ENCODE measurements at places on chromosomes 2 and 18.

DNA sequence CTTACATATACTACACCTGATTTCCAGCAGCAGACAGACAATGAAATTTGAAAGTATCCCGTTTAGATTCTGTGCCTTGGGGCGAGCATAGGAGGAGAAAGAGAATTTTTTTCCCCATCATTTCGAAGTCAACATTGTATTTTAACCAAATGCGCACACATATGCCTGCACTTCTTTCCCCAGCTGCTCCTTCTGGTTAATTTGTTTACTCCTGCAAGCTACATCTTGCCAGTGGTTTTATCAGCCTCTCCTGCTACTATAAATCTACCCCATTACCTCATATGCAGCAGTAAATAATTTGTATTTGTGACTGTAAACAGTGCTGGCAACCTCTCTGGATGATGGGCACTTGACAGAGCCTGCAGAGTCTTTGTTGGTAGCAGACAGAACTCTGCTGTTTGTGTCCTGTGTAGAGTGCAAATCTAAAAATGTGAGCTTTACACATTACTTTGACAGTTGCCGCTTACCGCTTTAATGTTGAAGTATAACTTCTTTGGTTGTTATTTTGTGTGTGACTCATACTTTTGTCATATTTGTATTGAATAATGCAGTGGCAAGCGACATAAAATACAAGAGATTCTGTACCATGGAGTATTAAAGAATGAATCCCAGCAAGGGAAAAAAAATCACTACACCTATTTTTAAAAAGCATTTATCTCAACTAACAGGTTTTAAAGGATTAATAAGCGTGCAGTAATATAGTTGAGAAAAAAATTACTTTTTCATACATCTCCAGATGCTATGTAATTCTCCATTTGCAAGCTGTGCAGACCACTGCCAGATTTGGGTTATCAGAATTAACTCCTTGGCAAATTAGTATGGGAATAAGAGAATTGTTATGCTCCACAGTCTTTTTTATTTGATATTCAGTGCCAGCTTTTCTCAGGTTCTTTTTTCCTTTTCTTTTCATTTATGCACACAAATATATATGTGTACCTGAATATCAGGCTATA, 536.8 kb downstream of the XIRP2 start:
- DNase-seq = peak; percentile 18

GRCh38 chr2:168371273-168372019, 84.6 kb upstream of the CERS6 start:
- DNase-seq = no peak

DNA sequence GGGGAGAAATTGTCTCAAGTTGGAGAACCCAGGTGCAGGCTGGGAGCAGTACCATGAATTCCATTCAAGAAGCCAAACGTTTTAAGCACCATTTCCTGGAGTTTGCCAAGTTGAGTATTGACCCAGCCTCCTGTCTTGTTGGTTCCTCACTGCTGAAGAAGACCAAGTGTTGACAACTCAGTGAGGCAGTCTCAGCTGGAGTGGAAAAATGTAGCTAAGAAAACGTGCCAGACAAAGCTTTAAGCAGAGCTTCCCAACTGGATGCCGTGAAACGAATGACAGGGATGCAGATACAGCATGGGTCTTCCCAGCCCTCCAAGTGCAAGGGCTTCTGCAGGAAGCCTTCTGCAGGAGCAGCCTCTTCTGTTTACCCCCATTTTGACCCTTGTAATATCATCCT, 778 bp upstream of the INPP1 start:
- no peak for DNase-seq

- DNase-seq = no peak
Observed at GRCh38 chr18:50982802-50983179, 15.0 kb downstream of the ELAC1 start.

GRCh38 chr2:129732630-129733026, 246.8 kb upstream of the RAB6C start:
- no peak for DNase-seq

- no peak for DNase-seq
Observed at GRCh38 chr18:5770176-5770575, 125.1 kb downstream of the TMEM200C start.

DNA sequence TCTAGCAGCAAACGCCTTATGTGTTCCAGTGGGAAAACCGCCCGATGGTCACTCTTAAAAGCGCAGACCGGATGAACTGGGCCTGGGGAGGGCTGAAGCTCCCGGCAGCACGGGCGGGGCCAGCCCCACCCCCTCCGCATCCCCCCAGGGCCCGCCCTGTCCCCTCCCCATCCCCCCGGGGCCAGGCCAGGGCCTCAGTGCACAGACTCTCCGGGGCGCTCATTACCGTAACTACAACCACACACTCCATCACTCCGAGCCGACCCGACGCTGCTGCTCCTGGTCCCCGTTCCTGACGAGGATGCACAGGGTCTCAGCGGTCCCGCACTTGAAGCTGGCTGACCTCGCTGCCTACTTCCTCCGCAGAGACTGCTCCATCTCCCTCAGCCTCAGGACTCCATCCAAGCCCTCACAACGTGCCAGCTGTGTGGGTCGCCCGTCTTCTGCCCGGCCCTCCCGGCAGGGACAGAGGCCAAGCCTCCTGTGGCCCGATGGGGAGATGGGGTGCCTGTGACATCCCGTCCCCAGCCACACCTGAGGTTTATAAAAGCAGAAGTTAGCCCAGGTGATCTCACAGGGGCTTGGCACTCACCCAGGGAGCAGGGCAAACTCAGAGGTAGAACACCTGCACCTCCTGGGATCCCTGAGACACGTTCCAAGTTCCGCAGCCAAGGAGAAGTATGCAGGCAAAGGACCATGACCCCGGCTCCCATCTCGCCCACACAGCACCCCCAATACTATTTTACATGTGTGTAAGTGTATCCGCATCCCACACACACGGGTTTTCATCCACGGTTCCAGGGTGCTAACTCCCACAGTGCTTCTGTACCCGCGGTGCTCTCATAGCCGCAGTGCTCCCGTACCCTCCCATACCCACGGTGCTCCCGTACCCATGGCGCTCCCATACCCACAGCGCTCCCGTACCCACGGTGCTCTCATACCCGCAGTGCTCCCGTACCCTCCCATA, 36.0 kb downstream of the SLC66A2 start:
- no peak for DNase-seq

DNA sequence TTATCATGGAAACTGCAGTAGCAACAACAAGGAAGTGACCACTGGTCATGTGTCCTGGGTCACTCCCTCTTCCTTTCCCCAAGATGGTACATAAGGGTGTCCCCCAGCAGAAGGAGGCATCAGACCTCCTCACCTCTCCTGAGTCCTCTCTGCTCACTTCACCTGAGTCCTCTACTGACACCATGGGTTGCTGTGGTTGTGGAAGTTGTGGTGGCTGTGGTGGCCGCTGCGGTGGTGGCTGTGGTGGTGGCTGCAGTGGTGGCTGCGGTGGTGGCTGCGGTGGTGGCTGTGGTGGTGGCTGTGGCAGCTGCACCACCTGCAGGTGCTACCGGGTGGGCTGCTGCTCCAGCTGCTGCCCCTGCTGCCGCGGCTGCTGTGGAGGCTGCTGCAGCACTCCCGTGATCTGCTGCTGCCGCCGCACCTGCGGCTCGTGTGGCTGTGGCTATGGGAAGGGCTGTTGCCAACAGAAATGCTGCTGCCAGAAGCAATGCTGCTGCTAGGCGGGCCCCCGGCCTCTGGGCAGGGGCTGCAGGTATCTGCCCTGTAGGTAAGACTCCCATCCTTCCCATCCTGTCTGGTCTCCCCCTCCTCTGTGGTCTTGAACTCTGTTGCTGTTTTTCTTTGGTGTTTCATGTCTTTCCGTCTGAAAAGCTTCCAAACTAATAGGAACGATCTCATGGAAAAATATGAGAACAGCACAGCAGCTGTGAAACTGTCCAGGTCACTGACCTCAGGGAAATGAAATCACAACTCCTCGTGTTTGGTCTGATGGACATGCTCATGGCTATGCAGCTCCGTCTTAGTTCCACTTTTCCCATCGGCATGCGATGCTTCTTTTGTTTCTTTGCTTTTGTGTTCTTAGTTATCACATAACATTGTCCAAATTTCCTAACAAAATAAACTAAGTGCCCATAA, at the start of gene SCYGR4:
Gene SCYGR4 (plus strand): TSS at position 183 of the 915 bp plus-strand sequence. CDS start 0 bp downstream, at position 183.
- no peak for DNase-seq

GRCh38 chr2:39481611-39482010, 44.5 kb upstream of the MAP4K3 start:
- no peak for DNase-seq

DNA sequence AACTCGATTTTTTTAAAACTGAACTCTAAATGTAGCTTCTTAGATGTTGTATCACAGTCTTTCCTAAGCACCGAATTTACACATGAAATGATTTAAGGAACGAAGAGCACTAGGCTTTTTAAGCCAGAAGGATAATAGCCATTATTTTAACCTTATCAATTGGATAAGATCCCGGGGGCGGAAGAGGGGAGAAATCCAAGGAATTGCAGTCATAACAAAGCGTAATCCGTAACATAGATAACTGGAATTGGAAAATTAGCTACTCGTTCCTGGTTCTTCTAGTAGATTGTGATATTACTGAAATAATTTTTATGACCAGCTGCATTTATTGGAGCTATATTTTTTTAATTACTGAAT, 988 bp upstream of the KANSL1L start:
- DNase-seq = no peak

GRCh38 chr18:2644535-2644934, 11.0 kb upstream of the SMCHD1 start:
- DNase-seq = no peak

DNA sequence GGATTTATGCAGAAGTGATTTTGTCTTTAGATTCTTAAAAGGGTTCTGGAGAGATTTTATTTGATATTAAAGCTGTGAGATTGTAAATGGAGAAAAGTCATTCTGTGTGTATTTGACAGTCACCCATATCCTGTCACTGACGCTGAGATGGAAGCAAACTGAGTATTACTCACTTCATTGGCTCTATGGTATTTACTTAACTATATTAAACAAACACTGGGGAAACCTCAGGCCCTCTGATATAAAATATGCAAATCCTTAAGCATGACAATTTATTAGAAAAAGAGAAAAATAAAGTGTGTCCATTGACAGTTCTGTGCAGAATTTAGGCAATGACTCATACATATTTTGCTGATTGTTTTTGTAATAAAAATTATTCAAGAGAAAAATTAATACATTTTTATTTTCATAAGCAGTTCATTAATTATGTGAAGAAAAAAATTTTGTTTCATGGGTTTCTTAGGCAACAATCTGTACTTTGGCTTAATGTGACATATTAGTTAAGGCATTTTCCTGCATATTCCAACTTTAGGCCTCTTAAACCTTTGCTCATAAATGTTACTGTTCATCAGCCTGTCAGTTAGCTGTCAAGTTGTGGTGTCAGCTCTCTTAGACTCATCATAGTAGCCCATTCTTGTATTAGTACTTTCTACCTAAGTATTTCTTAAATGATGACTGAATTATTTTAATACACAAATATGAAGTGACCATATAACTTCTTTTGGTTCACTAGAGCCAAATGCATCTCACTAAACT, 99.9 kb downstream of the PARD3B start:
- no peak for DNase-seq

DNA sequence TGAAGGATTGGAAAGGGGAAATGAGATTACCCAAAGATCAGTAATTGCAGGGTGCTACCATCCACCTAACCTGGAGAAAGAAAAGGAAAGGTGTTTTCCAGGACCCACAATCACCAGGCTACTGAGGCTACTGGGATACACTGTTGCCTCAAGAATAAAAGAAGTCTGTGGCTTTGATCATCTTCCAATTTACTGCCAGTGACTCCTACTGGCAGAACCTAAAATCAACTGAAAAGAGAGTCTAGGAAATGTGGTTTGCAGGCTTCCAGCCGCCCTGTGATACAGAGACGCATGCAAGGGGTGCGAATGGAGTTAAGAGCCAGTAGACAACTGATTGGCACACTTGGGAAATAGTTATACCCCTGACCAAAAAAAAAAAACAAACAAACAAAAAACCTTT, 16.6 kb upstream of the TTL start:
- no peak for DNase-seq

DNA sequence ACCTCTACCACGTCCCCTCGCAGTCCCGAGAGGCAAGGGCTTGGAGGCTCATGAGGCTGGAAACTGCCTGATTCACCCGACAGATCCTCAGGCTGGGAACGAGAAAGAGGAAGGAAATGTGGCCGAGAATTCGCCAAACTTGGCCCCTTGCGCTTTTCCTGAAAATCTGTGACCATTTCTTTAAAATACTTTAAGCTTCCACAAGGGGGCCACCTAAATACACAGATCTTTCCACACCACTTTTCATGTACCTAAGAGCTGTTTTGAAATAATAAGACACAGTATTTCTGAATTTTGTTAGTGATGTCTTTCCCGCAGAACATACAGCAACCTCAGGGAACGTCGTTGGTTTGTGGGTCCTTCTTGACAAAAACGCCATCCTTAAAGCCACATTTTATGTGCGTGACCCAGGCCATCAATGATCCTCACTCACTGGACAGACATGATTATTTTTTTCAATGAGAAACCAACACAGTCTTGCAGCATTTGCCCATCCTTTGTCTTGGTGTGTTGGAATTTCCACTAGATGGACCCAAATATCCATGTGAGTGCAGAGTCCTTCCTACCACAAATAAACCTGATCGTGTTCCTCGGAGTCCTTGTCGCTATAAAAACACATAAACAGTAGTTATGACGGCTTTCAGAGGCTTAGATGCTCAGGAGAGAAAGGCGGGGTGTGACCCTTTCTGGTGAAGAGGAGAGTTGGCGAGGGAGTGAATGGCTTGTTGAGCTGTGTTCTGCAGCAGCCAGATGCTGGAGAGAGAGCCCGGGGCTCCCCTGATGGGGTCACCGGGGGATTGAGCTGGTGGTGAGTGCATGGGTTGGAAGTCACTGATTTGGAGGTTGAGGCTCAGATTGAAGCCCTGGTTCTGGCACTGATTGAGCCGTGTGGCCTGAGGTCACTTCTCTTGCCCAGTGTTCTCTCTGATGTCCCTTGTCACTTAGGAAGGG, 25.0 kb downstream of the DCDC2C start:
- DNase-seq = peak; percentile 56

DNA sequence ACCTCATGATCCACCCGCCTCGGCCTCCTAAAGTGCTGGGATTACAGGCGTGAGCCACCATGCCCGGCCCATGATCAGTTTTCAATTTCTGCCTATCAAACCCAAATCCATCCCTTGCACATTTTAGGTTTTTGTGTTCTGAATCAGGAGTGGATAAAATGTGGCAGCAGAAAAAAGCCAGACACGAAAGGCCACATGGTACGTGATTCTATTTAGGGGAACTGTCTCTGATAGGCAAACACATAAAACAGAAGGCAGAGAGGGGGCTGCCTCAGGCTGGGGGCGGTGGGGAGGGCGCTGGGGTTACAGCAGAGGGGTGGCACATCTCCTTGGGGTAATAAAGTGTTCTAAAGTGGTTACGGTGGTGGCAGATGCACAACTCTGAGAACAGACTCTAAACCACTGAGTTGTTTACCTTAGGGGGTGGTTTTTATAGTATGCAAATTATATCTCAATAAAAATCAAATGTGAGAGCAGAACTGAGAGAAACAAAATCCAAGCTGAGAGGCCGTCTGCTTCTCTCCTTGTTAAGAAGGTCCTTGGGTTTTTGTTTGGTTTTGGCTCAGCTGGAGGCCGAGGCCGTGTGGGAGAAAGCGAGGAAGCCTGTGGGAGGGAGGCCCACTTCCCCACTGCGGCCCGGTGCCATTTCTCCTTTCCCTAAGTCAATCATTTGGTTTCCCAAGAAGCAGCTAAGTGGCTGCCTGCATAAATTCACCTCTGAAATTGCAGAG, 78.0 kb downstream of the SOWAHC start:
- no peak for DNase-seq

Data from COR-L47 (cell line).